ENCODE measurements at places on chromosomes 1 and 21.
A peak's percentile ranks its signal among the peaks of the same experiment; 100 is the strongest.

DNA sequence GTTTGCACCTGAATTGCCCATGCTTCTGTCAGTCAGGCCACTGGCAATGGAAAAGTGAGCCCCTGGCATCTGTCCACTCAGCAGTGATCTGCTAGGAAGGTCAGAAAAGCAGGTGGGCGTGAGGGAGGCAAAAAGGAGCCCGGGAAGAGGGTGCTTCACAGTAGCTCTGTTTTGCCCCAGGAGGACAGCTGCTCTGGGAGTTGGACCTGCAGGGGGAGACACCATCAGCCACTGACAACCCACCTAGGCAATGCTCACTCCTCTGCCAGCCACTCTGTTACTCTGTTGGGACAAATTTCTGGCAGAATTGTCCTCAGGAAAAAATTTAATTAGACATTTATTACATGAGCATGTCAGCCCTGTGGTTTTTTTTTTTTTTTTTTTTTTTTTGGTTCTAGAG is 146.4 kb downstream of the LRIG2 start:
- no peaks in the 10 kb centered on the region for H3K4me1 ChIP-seq
- DNase-seq: no peak
- H3K36me3 ChIP-seq: no peaks in the 10 kb centered on the region

- no peak overlapping the region for H3K4me3 ChIP-seq
- no peaks in the 10 kb centered on the region for H3K36me3 ChIP-seq
- no peaks in the 10 kb centered on the region for H3K27me3 ChIP-seq
- H3K27ac ChIP-seq: no peak overlapping the region
- no peaks in the 10 kb centered on the region for H3K4me1 ChIP-seq
- no peak for DNase-seq
These were observed 38.9 kb upstream of the MRPS6 start for GRCh38 chr21:34034369-34035014.

DNA sequence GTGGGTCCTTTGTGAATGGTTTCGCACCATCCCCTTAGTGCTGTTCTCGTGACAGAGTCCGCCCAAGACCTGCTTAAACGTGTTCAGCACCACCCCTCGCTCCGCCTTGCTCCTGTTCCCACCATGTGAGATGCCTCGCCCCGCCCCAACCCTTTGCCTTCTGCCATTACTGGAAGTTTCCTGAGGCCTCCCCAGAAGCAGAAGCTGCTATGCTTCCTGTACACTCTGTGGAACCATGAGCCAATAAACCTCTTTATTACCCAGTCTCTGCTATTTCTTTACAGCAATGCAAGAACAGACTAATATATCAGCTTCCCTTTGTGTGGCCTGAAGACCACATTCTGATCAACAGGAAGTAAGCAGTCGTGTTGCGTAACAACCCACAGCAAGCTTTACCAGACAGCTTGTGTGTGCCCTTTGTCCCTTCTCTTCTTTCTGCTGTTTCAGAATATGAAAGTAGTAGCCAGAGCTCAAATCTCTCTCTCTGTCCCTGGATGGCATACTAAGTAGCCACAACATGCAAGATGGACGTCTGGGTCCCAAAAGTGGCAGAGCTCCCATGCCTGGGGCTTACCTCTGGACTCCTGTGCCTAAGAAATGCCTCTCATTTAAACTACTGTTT is 14.1 kb downstream of the HENMT1 start:
- H3K4me1 ChIP-seq: peaks cover 11% of the 10 kb centered on the region
- no peak overlapping the region for H3K4me3 ChIP-seq
- peaks cover 6% of the 10 kb centered on the region for H3K36me3 ChIP-seq
- H3K27me3 ChIP-seq: no peaks in the 10 kb centered on the region

GRCh38 chr1:240976685-240977084 is 364.7 kb upstream of the GREM2 start:
- H3K36me3 ChIP-seq: no peaks in the 10 kb centered on the region
- DNase-seq: no peak
- H3K4me3 ChIP-seq: no peak overlapping the region
- no peaks in the 10 kb centered on the region for H3K27me3 ChIP-seq
- H3K27ac ChIP-seq: no peak overlapping the region

- no peak for DNase-seq
- H3K27ac ChIP-seq: no peak overlapping the region
- no peaks in the 10 kb centered on the region for H3K27me3 ChIP-seq
- no peak overlapping the region for H3K4me3 ChIP-seq
These were observed 127.9 kb downstream of the TIAM1 start for GRCh38 chr21:31216206-31216605.

GRCh38 chr1:89781494-89782126 is 39.2 kb upstream of the LRRC8D start:
- H3K36me3 ChIP-seq: no peaks in the 10 kb centered on the region
- H3K27me3 ChIP-seq: no peaks in the 10 kb centered on the region
- no peak for DNase-seq

DNA sequence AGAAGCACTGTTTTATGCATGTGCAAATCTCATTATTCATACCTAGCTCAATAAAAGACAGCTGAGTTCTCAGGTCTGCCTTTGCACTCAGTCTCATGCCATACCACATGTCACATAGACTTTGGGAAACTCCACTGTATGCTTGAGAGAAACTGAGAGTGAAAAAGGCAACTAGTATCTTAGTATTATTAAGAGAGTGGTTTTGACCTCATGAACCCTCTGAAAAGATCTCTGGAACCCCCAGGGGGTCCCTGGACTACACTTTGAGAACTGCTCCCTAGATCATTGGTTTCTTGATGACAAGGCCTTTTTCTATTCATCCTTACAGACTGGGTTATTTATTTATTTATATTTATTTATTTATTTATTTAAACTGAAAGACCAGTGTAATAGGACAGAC is 3.7 kb upstream of the RHEX start:
- no peaks in the 10 kb centered on the region for H3K4me1 ChIP-seq
- no peak overlapping the region for H3K4me3 ChIP-seq
- no peak for DNase-seq
- H3K27ac ChIP-seq: no peak overlapping the region

DNA sequence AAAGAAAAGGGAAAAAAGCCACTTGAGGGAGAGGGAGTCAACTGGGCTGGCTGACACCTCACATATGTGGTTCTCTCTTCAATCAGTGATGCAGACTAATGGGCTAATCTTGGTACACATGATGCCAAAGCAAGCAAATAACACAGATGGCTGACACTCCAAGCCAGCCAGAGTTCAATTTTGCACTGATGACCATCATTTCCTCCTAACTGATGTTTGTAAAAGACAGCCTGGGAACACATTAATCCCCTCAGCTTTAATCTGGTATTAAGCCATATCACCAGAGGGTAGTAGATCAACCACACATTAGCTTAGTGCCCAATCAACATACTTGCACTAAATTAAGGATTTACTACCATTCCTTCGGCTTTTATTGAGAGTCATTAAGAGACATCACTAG is 2.8 kb downstream of the VPS72 start:
- no peak for DNase-seq
- H3K36me3 ChIP-seq: peaks cover 38% of the 10 kb centered on the region
- H3K27me3 ChIP-seq: no peaks in the 10 kb centered on the region

DNA sequence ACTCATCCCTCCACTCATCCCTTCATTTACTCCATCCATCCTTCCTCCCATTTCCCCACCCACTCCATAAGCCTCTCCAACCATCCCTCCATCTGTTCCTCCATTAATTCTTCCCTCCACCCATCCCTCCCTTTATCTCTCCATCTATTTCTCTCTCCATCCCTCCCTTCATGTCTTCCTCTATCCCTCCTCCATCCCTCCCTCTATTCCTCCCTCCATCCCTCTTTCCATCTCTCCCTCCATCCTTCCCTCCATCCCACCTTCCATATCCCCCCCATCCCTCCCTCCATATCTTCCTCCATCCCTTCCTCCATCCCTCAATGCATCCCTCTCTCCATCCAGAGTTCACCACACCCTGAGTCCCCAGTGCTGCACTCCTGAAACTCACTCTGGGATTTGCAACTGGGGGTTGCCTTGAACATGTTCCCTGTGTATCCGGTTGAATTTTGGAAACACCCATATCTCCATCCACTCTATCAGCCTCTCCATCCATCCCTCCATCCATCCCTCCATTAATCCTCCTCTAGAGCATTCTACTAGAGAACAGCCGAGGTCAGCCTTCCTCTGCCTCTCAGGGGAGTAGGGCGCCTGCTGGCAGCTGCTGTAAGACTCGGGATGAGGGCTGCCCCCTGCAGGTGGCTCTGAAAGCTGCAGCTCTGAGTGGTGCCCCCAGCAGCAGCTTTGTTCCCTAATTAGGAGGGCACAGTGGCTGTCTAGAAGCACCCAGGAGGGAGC is 39.4 kb downstream of the ABCG1 start:
- peak; percentile 32 for DNase-seq
- H3K36me3 ChIP-seq: no peaks in the 10 kb centered on the region
- no peak overlapping the region for H3K4me3 ChIP-seq
- H3K27me3 ChIP-seq: peaks cover 66% of the 10 kb centered on the region
- H3K4me1 ChIP-seq: peaks cover 24% of the 10 kb centered on the region

DNA sequence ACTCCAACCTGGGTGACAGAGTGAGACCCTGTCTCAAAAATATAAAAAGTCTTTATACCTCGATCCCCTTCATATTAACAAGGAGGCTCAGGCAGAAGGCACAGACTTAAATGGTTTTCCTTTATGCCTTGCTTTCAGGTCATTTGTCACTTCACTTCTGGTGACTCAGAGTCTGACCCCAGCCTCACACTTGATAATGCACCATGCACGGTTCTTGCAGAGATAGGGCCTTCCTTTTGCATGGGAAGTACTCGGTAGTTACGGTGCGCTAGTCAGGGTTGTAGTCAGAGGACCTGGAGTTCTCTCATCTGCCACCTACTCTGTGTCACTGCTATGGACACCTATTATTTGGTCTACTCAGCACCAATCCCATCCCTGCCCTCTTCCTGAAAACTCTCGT is 43.6 kb upstream of the BMP8B start:
- H3K36me3 ChIP-seq: no peaks in the 10 kb centered on the region
- no peaks in the 10 kb centered on the region for H3K27me3 ChIP-seq
- H3K4me3 ChIP-seq: no peak overlapping the region
- no peaks in the 10 kb centered on the region for H3K4me1 ChIP-seq
- H3K27ac ChIP-seq: no peak overlapping the region
- DNase-seq: no peak

- no peak overlapping the region for H3K4me3 ChIP-seq
- no peaks in the 10 kb centered on the region for H3K27me3 ChIP-seq
- DNase-seq: no peak
- no peak overlapping the region for H3K27ac ChIP-seq
- no peaks in the 10 kb centered on the region for H3K36me3 ChIP-seq
- H3K4me1 ChIP-seq: no peaks in the 10 kb centered on the region
These were observed 23.8 kb downstream of the CR1 start for GRCh38 chr1:207519505-207520399.

DNA sequence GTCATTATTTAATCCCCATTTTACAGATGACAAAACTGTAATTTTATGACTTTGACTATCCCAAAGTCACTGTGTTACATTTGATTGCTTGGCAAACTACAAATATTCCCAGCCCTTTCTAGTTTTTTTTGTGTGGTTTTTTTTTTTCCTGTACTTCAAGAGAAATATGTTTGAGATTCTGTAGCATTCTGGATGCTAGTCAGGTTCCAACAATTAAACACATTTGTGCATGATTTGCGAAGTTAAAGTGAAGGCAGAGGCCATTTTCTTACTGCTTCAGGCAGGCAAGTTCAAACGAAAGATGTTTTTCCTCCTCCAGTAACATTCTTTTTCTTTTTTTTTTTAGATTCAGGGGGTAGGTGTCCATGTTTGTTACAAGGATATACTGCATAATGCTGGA is 107.9 kb upstream of the SERTAD4 start:
- H3K4me3 ChIP-seq: no peak overlapping the region
- no peak overlapping the region for H3K27ac ChIP-seq
- no peaks in the 10 kb centered on the region for H3K36me3 ChIP-seq
- no peak for DNase-seq

GRCh38 chr1:207004931-207005830 is 27.4 kb downstream of the C1orf116 start:
- no peaks in the 10 kb centered on the region for H3K36me3 ChIP-seq
- no peak overlapping the region for H3K4me3 ChIP-seq
- DNase-seq: no peak
- H3K27ac ChIP-seq: peak overlapping the region; percentile 2
- peaks cover 68% of the 10 kb centered on the region for H3K4me1 ChIP-seq

- DNase-seq: no peak
- H3K4me3 ChIP-seq: no peak overlapping the region
- no peaks in the 10 kb centered on the region for H3K27me3 ChIP-seq
- H3K4me1 ChIP-seq: no peaks in the 10 kb centered on the region
- H3K27ac ChIP-seq: no peak overlapping the region
These were observed 11.7 kb upstream of the LRRC52 start for GRCh38 chr1:165532053-165532452.

DNA sequence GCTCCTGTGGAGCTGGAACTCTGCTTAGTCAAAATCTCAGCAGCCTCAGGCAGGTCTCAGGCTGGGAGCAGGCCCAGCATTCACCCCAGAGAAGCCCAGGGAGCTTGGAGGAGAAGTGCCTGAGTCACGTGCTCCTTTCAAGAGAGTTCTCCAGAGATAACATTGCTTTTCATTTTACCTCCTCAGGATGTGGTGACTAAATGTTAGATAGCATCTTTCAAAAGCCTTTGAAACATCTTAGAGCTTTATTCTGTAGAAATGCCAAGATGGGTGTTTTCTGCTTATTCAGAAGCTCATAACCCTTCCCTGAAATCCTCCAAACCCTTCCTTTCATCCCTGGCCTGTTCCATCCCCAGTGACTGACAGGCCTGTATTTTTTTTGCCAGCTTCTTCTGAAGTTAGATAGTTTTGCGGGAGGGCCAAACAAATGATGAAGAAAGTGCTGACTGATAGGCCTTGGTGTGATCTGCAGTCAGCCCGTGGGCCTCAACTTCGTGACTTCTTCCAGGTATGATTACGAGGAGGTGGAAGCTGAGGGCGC is 58.0 kb downstream of the PGM1 start:
- no peaks in the 10 kb centered on the region for H3K4me1 ChIP-seq
- H3K36me3 ChIP-seq: peaks cover 75% of the 10 kb centered on the region
- DNase-seq: no peak
- H3K27me3 ChIP-seq: no peaks in the 10 kb centered on the region
- no peak overlapping the region for H3K4me3 ChIP-seq
- H3K27ac ChIP-seq: no peak overlapping the region

DNA sequence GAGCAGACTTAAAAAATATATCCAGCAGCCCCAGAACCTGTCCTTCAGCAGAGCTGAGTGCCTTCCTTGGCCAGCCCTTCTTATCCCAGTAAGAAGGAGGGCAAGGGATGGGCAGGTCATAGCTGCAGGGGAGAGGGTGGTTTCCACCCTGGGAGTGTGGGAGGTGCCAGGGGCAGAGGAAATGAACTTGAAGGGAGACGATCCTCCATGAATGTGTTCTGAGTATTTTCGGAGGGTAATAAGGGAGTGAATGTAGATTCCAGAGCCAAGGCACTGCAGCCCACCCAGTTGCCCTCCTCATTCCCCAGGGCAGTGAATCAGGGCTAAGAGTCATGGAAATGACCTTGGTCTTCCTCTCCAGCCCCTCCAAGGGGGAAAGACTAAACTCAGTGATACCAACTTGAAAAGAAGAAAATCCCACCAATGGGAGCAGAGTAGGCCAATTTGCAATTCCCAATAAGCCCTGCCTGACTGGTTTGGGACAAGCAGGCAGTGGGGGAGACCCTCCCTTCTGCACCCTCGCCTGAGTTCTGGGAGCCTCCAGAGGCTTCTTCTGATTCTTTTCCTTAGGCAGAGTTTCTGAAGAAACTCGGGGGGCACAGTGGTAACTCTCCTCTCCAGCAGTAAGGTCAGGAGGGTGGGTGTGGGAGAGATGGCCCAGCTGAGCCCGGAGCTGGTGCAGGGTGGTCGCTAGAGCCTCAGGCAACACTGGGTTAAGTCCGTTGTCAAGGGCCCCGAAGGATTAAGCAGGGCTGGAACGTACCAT is 4.2 kb downstream of the MYOG start:
- no peak overlapping the region for H3K27ac ChIP-seq
- H3K4me1 ChIP-seq: no peaks in the 10 kb centered on the region
- no peaks in the 10 kb centered on the region for H3K36me3 ChIP-seq
- no peaks in the 10 kb centered on the region for H3K27me3 ChIP-seq
- no peak for DNase-seq
- no peak overlapping the region for H3K4me3 ChIP-seq
